ENCODE measurements at places on chromosomes 5 and 9. TPM values are rescaled to one million over a fixed set of nuclear protein-coding genes. Genes with fewer than 3 reads are reported as not detected.

DNA sequence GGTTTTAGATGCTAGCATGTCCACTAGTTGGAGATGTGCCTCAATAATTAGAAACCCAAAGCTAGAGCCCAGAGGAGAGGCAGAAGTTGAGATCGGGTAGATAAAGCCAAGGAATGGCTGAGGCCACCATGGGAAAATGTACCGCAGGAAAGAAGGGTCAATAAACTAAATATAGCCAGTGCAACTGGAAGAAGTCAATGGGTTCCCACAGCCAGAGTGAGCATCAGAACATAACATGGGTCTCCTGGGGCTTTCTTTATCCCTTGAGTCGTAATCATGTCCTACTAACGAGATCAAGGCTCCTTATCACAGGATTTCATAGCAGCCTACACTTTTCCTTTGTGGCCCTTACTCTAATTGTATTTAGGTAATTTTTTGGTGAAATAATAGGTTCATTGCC is 61.7 kb downstream of the FRMD3 start:
- DNase-seq = no peak

DNA sequence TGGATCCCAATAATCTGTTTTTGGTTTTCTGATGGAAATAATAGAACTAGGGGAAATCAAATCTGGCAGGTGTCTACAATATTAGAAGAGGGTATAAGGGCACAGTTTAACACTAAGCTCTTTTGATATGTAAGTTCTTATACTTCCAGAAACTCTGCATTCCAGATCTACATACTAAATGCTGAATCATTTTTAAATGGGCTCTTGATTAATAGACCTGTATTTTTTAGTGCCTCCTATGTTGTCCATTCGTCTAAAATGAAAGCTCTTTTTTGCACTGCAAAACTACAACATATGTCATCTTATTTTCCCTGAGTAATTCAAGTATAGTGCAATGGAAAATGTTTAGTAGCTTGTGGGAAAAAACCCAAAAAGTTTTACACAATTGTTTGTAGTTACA is 44.2 kb downstream of the NR6A1 start:
- DNase-seq = no peak

- peak; percentile 33 for DNase-seq
These were observed 138.3 kb upstream of the SMIM23 start for GRCh38 chr5:171647043-171647903.

DNA sequence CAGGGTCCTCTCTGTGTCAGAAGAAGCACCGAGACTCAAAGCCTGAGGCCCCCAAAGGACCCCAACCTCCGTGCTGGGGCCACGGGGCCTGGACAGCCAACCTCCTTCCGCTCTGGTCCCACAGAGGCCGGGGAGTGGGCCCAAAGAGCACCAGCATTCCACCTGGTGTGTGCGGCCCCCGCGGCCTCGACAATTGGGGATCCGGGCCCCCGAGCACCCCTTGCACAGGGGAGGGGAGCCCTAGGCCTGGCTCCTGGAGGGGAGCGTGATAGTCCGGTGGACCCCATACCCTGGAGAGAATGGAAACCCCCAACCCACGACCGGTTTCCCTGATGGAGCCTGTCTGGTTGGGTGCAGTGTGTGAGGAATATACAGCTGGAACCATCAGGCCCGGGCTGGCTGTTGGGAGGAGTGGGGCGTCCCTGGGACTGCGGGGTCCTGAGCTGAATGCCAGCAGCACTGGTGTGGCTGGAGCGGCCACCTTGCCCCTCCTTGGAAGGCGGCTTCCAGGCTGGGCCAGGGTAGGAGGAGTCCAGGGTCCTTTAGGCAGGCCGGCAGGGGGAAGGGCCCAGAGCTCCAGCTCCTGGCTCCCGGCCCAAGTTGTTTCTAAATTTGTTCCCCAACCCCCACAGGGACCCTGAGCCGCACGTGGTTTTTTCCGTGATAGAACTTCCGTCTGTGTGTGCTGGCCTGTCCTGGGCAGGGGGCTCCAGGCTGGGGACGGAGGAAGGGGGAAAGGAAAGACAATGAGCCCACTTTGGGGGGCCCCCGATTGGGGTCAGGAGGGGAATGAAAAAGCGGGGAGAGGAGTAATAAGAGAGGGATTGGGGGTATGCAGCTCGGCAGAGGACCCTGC is 825 bp upstream of the TOR4A start:
- DNase-seq = no peak

DNA sequence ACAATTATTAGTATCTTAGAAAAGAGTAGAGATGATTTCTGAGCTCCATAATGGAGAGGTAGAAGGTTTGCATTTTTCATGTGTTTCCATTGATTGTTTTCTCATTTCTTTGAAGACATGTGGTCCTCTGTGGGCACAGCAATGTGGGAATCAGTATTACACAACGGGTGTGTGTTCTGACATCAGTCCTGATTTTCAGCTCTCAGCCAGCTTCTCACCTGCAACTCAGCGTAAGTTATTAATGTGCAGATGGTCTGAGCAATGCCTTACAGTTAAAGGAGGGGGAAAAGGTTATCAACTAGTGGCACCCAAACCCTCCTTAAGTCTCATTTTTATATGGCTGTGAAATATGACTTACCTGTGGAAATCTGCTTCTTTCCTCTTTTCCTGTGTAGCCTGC is 59.1 kb downstream of the ITGA2 start:
- peak; percentile 18 for DNase-seq

- DNase-seq = no peak
These were observed 2.6 kb upstream of the FREM1 start for GRCh38 chr9:14912859-14913258.

GRCh38 chr5:173794901-173795416 is 93.2 kb upstream of the CPEB4 start:
- no peak for DNase-seq

DNA sequence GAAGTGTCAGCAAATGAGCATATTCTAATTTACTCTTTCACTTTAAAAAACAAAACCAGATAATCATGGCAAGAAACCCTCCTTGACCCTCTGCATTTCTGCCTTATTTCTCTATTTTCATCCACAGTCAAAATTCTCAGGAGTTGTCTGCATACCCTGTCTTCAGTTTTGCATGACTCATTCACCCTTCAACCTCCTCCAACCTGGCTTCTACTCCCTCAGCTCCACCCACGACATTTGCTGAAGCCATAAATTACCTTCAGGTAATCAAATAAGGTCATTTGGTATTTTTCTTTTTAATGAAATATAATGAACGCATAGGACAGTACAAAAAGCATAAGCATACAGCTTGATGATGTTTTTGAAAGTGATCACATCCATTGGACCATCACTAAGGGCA is 27.8 kb upstream of the SH3GL2 start:
- DNase-seq = no peak

DNA sequence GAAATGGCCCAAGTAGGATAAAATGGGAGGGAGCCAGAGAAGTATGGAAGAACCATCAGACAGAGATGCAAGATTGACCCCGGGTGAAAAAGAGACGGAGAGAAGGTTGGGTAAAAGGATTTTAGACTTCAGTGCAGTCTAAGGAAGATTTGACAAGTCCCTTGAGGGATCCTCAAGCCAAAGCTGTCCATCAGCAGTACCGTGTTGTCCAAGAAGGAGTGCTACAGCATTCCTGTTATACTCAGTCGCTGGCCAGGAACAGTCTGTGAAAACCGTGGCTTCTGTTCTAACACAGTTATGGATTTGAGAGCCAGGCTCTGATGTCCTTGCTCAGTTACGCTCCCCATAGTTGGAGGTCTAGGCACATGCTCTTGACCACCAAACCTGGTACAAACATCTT is 383.9 kb upstream of the DAB2 start:
- DNase-seq = no peak

DNA sequence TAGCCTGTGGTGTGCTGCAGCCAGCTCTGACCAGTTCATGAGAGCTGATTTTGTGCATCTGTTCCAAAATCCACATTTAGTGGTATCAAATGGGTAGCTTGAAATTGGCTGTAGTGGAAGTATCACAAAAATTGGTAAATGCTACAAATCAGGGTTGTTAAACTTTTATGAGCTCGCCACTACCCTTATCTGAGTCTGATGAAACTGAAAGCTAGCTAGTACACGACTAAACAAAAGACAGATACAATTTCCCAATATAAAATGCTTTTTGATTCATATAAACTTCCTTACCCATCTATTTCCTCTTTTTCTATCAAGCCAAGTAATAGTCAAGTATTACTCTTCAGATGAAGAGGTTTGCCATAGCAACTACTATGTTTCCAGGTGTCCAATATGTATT is 392.0 kb downstream of the TMEM161B start:
- DNase-seq = no peak

- no peak for DNase-seq
These were observed 6.5 kb downstream of the CKMT2 start for GRCh38 chr5:81239613-81240012.

- DNase-seq = peak; percentile 40
These were observed 69.8 kb downstream of the ICE1 start for GRCh38 chr5:5492087-5492933.

DNA sequence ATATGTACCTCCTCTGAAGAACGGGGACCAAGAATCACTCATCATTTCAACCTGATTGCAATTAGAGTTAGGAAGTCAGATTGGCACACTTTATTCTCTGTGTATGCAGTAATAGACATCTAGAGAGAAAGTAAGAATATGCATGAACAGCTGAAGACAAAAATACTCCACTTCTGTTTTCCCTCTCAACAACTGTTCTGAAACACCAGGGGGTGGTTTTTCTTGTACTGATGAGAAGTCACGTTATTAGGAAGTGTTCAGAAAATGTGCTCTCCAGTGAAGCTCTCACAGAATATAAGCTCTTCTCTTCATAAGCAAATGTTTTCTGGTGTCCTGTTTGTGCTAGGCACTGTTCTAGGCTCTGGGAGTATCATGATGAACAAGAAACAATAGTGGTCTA is 531.7 kb upstream of the C9orf72 start:
- DNase-seq = no peak

DNA sequence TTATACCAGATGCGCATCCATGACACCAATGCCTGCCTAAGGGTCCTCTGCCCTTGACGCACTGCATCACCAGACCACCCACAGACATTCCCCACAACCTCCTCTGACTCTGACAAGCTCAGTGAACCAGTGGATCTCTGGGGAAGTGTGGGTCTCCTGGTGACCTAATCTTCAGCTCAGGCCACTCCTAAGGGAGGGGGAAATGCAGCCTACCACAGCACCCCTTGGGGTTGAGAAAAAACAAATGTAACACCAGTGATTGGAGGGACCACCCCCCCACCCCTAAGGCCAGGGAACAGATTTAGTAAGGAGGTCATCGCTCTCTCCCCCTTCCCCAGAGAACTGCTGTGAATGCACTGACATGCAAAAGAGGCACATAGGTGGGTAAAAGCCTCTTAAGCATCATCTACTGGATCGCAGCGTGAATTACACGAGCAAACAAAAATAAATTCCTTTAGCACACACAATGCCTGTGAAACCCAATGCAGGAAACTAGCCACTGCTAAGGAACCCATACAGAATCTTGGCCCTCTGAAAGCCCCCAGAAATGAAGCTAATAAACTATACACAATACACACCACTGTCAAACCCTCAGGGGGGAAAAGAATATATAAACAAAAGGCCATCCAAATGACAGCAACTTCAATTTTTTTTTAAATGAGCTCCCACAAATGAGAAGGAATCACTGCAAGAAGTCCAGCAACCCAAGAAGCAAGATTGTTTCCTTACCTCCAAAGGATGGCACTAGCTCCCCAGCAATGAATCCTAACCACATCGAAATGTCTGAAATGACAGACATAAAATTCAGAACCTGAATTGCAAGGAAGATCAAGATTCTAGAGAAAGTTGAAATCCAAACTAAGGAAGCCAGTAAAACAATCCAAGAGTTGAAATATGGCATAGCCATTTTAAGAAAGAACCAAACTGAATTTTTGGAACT is 513.7 kb upstream of the PTGER4 start:
- peak; percentile 32 for DNase-seq

- no peak for DNase-seq
These were observed 9.1 kb upstream of the CDC42SE2 start for GRCh38 chr5:131254741-131255140.

DNA sequence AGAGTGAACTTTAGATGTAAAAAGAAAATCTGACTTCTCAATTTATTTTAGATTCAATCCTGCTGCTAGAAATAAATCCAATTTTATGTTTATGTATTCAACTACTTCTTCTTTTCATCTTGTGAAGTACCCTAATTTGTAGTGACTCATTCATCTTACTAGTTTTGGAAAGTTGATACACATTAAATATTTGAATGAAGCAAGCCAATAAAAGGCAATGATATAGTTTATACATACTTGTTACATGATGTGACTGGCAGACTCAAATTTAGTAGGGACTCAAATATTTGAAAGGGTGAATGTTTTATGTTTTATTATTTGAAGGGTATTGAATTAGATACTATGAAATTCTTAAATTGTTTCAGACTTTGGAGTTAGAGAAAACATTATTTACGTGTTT is 34.7 kb downstream of the CSNK1G3 start:
- DNase-seq = no peak

GDA gene
- total RNA-seq = not detected

TNFSF8 gene
- total RNA-seq = 37.9 TPM

PFN3 gene
- total RNA-seq = not detected

ZNF367 gene
- 30.1 TPM for total RNA-seq

SHISAL2B gene
- not detected for total RNA-seq
